Mesothelial cell of epicardium (in vitro differentiated cells): ENCODE measurements at places on chromosomes 6 and 20.
A peak's percentile ranks its signal among the peaks of the same experiment; 100 is the strongest.

GRCh38 chr20:8153281-8153908 is 21.3 kb downstream of the PLCB1 start:
- H3K36me3 ChIP-seq, result peaks cover 6% of the 10 kb centered on the region
- DNase-seq, result no peak
- no peak overlapping the region for H3K4me3 ChIP-seq
- H3K4me1 ChIP-seq, result peaks cover 63% of the 10 kb centered on the region
- H3K27ac ChIP-seq, result peak overlapping the region; percentile 7

DNA sequence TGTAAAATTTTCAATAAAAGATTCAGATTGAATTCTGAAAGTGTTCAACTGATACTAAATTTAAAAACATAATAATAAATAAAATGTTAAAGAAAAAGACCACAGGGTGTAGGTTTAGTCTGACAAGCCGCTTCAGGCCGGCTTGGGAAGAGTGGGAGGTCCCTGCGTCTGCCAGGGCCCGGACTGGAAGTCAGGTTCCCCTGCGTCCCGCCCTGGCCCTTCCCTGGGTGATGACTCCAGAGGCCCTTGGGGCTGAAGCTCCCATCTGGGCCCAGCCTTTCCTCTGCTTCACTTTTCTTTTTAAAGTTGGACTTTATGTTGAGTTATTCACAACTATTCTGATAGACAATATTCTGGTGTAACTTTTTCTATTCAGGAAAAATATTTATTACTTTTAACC is 93.3 kb downstream of the SMOC2 start:
- H3K36me3 ChIP-seq, result no peaks in the 10 kb centered on the region
- H3K27me3 ChIP-seq, result no peaks in the 10 kb centered on the region
- no peaks in the 10 kb centered on the region for H3K4me1 ChIP-seq
- no peak for DNase-seq

GRCh38 chr6:7505189-7505699 is 36.2 kb upstream of the DSP start:
- H3K4me1 ChIP-seq, result peaks cover 21% of the 10 kb centered on the region
- no peaks in the 10 kb centered on the region for H3K36me3 ChIP-seq
- H3K27ac ChIP-seq, result peak overlapping the region; percentile 98
- no peaks in the 10 kb centered on the region for H3K27me3 ChIP-seq
- H3K4me3 ChIP-seq, result peak overlapping the region; percentile 22
- no peak for DNase-seq

- H3K36me3 ChIP-seq, result no peaks in the 10 kb centered on the region
- peaks cover 3% of the 10 kb centered on the region for H3K4me1 ChIP-seq
- H3K4me3 ChIP-seq, result no peak overlapping the region
- H3K27ac ChIP-seq, result no peak overlapping the region
These were observed 32.0 kb downstream of the SIRPA start for GRCh38 chr20:1927217-1927616.

DNA sequence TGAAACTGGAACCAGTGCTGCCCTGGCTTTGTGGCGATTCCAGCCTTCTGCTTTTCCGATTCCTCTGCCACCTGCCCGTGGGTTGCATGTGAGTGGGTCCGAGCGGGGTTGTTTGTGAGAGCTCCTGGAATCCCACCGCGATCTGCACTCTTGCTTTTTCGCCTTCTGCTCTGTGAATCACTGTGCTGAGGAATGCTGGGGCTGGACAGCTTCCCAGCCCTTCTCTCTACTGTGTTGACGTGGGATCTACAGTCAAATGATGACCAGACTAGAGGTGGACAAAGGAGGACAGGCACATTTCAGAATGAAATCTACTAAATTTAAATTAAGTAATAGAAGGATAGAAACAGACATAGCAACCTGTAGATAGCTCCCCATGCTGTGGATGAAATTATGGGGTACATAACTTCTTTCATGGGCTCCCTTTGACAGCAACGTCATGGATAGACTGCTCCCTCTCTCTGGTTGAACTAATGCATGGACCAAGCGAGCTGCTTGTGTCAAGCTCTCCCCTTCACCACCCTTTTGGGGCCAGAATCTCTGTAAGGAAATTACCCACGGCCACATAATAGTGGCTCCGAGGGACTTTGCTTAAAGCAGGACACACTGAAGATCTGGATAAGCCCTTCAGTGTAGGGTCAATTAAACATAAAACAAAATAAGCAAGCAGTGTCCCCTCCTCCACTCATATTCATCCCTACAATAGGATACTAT is 2.0 kb downstream of the FNDC1 start:
- H3K4me1 ChIP-seq, result peaks cover 19% of the 10 kb centered on the region

GRCh38 chr20:55500130-55500529 is 505.2 kb downstream of the CBLN4 start:
- no peak overlapping the region for H3K27ac ChIP-seq
- H3K36me3 ChIP-seq, result no peaks in the 10 kb centered on the region
- no peak for DNase-seq
- H3K27me3 ChIP-seq, result peaks cover 7% of the 10 kb centered on the region
- no peak overlapping the region for H3K4me3 ChIP-seq
- H3K4me1 ChIP-seq, result no peaks in the 10 kb centered on the region

GRCh38 chr6:100035873-100036653 is 42.0 kb upstream of the MCHR2 start:
- DNase-seq, result no peak
- no peaks in the 10 kb centered on the region for H3K36me3 ChIP-seq
- H3K4me3 ChIP-seq, result no peak overlapping the region
- H3K27me3 ChIP-seq, result no peaks in the 10 kb centered on the region

GRCh38 chr20:59382157-59382725 is 81.8 kb downstream of the EDN3 start:
- H3K27ac ChIP-seq, result no peak overlapping the region
- H3K36me3 ChIP-seq, result no peaks in the 10 kb centered on the region
- no peak overlapping the region for H3K4me3 ChIP-seq
- H3K4me1 ChIP-seq, result peaks cover 27% of the 10 kb centered on the region
